ENCODE measurements at places on chromosomes 4 and X.

DNA sequence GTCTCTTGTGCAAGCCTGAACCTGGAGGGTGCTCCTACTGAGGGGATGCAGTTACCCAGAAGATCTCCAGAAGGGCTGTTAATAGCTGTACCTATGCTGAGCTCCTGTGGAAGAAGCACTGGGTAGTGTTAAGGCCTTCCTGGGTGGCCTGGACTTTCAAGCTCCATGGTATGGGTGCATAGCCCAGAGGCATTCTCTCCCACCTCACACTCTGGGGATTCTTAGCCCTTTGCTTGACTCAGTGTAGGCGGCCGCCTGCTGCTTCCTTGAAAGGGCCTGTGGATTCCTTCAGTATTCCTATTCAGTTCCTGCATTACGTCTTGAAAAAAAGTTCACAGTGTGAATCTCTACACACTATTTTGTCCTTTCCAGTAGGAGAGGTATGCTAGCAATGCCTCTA lies 235.7 kb upstream of the MAGEB16 start:
- DNase-seq: peak; percentile 51

DNA sequence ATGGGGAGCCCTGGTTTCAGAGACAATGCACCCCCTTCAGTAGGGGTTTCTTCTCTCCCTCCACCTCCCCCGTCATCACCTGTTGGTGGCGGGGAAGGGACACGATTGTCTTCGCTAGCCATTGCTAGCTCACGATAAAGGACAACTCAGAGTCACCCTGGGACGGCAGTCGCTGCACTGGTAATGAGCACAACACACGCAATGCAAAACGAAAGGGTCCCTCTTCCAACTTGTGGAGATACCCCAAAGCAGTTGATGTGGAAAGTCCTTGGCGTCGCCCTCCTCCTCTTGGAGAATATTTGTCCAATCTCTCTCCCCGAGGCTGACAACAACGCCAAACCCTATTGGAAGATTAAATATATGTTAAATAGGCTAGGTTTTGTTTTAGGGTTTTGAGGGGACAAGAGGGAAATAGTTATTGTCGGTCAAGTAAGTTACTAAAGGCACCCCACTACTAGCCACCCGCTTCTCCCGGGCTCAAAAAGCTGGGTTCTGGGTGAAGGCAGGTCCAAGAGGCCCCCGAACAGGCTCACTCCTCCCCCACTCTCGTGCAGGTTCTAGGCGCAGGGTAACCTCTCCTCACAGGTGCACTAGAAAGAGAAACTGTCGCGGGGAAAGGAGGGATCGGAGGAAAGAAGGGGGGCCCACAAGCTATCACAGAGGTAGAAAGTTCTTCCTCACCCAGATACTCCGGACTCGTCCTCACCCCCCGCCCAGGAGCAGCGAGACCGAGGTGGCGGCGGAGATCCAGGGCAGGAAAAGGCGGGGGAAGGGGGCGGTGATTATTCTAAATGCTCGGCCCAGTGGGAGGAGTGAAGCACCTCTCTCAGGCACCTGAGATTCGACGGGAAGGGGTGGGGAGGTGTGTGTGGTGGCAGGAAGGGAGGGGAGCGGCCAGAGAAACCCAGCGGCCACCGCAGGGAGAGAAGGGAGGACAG lies at the start of gene LRBA:
Gene LRBA, minus strand, starts transcription at position 764 of the 938 bp plus-strand sequence. Its CDS starts 642 bp downstream, at position 122.
- DNase-seq: peak; percentile 96

DNA sequence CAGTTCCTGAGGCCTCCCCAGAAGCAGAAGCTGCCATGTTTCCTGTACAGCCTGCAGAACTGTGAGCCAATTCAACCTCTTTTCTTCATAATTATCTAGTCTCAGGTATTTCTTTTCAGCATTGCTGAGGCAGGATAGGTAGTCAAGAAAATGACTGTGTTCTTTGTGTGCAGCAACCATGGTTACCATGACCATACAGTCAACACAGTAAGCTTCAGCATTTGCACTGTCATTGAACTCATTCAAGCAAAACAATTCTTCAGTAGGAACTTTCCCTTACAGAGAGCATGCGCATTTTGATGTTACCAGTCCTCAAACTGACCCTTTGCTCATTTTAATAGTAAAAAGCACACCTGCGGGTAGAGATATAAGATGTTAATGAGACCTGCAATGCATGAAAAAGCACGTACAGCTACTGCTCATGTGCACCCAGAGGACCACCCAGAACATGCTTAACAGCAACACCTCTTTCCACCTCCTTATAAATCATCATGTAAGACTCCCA lies 180.8 kb downstream of the PRKX start:
- DNase-seq: no peak

GRCh38 chr4:39044956-39045826 lies 13.0 kb upstream of the TMEM156 start:
- DNase-seq: peak; percentile 77

GRCh38 chr4:168864821-168865541 lies 145.1 kb downstream of the CBR4 start:
- DNase-seq: no peak

GRCh38 chrX:42934020-42934726 lies 156.2 kb upstream of the PPP1R2C start:
- DNase-seq: no peak

DNA sequence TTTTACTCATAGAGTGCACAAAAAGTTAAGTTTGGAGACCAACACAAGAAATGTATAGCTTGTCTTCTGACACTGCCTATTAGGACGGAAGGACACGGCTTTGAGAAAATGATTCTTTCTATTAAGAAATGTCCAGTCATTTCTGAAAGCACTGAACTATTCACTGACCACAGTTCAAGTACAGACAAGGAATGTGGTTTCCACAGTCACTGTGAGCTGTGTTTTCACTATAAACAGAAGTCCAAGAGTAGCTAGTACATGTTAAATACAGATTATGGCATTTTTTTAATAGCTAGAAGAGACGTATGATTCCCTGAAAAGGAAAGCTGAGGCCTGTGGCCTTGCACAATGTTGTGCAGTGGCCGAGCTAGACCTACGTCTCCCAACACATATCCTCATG lies 115.1 kb upstream of the GPM6A start:
- DNase-seq: no peak

GRCh38 chr4:163344147-163345125 lies 744 bp downstream of the NPY5R start:
- peak; percentile 60 for DNase-seq

DNA sequence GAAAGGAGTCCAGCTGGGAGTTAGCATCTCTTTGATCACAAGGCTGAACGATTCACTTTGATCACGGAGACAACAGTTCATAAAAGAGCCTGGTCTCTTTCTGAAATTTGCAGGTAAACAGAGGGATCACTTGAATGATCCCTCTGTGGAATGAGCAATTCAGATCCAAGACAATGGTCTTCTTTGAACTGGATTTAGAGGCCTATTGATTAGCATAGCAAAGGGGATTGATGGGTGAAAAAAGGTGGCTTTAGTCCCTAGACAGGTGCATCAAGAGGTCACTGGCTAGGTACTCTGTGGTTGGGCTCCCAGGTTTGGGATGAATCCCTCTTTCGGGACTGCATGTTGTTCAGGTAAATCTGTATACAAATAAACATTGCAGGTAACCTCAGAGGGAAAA lies 223.8 kb upstream of the TAPT1 start:
- no peak for DNase-seq

GRCh38 chr4:182257503-182257902 lies 14.3 kb downstream of the TENM3 start:
- DNase-seq: no peak

DNA sequence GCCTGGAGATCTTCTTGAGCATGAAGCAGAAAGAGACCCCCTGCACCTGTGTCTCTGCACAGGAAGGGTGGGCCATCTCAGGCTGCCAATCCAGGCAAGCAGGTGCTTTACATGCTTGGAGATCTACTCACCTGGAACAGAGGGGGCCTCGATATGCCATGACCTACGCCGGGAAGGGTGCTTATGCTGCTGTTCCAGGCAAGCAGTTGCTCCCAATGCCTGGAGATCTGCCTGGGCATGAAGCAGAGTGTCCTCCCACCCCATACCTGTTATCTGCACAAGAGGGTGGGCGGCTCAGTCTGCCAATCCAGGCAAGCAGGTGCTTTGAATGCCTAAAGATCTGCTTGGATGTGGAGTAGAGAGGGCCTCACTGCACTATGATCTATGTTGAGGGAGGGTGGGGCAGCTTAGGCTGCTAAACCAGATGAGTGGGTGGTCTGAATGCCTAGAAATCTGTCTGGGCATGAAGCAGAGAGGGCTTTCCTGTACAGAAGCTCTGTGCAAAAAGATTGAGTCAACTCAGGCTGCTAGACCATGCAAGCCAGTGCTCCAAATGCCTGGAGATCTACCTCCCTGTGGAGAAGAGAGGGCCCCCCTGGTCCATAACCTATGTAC lies 104.5 kb upstream of the QRFPR start:
- DNase-seq: no peak

DNA sequence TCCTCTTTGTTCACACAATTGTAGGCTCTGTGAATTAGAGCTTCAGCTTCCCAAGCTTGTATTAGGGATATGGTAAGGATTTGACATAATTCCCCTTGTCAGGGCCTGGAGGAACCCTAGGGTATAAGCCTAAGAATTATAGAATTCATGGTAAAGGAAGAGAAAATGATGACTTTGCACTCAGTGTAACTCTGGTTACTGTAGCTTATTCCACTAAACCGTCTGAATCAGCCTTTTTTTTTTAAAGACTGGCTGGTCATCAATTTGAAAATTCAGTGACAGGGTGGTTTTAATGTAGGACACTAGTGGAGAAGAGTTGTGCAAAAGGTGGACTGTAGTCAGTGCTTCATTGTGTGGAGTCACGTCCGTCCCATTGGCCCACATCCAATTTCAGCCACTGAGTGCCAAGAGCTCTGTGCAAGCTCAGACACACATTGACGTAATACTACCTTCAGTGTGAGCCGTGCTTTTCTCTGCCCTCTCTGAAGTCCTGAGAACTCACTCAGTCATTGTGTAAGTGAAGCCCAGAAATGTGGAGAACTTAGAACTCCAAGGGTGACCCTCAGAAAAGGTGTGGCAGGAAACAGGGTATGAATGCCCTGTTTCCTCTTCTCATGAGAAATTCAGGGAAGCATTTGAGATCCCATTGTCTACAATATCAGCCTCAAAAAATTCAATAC lies 449.8 kb downstream of the C4orf33 start:
- no peak for DNase-seq

DNA sequence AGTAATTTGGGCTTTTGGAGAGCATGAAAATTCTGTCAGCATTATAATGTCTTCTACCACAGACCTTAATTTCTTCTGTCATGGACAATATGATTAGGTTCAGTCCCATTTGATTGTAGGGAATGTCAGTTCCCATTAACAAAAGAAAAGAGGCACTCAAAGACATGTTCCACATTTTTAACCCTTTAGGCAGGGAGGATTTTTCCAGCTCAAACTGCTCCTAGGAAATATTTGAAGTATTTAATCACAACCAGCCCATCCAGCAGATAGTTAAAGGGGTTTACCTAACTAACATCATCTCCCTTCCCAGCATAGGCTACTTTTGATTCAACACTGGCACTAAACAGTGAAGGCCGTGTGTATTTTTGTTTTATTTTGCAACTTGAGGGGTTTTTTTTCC lies 256.0 kb downstream of the DHX15 start:
- DNase-seq: no peak

- no peak for DNase-seq
Measured at GRCh38 chrX:123175366-123176122, 8.5 kb upstream of the GRIA3 start.

- no peak for DNase-seq
Measured at GRCh38 chr4:120893314-120893713, 29.2 kb downstream of the PRDM5 start.

GRCh38 chr4:95929448-95930064 lies 89.7 kb downstream of the PDHA2 start:
- no peak for DNase-seq

DNA sequence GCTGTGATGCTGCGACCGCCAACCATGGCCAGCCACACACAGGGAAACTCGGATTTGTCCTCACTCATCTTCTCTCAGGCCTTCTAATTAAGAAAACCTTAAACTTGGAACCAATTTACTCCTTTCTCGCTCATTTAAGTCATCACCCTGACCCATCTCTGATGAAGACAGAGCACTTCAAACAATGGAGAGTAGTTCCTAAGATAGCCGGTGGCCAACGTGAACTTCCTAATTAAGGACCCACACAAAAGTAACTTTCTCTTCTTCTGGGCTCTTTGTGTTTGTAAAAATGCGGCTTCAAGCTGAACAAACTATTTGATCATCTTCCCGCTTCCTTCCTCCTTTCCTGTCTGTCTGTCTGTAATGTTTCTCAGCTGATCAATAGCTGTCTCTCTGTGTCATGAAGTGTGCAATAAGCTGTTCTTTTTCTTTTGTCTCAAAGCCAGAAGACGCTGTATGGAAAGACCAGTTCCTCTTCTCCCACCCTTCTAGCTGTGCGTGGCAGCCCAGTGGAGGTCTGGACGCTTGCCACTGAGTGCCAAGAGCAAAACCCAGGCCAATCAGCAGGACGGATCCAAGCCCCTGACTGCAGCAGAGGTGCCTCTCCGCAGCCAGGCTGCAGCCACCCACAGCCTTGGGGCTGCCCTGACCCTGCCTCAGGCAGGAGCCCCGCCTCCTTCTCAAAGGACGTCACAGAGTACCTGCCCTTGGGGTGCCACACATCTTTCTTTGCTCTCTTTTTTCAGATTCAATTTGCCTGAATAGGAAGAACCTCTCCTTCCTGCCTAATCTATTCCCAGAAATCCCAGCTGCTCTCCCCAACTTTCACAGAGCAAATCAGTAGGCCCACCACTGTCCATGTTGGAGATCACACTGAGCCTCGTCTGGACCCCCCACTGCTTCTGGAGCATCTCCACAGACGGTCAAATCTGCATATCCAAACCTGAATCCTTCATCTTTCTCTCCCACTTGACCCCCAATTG lies 59.3 kb downstream of the MAML3 start:
- DNase-seq: peak; percentile 83

DNA sequence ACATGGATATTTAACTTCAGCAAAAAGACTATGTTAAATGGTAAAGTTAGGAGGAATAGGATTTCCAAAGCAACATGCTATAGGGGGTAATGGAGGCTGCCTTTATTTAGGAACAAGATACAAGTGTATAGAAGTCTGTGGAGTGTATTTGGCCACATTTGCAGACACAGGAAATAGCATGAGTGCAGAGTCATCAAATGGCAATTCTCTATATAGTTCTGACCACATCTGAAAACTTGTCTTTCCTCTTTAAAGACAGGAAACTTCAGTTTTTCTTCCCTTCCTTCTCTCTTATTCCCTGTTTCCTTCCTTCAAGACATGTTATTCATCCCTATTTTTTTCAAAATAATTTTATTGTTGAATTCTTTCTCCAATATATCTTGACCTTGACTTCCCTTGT lies 119.3 kb upstream of the PITX2 start:
- no peak for DNase-seq

DNA sequence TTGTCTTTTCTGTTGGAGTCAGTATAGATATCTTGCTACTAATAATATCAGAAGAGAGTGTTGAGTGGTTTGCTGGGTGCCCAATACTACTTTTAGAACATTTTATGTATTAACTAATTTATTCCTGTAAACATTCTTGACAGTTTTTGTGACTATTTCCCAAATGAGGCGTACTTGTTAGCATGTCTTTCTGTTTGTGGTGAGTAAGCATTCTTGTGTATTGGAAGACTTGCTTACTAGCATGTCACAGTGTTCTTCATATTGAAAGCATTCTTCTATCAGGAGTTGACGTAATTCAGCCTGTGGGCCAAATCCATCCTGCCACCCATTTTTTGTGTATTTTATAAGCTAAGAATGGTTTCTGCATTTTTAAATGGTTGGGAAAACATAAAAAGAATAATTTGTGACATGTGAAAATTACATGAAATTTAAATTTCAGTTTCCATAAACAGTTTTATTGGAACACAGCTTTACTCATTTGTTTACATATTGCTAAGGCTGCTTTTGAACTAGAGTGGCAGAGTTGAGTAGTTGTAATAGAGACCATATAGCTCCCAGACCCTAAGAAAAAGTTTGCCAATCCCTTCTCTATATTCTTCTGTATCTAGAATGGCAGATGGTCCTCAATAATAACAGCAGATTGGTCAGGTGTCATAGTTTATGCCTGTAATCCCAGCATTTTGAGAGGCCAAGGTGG lies 20.4 kb downstream of the REPS2 start:
- no peak for DNase-seq

All from islet precursor cell (in vitro differentiated cells).